ENCODE measurements at places on chromosomes 2 and 18. TPM values are rescaled to one million over a fixed set of nuclear protein-coding genes. Genes with fewer than 3 reads are reported as not detected.

DNA sequence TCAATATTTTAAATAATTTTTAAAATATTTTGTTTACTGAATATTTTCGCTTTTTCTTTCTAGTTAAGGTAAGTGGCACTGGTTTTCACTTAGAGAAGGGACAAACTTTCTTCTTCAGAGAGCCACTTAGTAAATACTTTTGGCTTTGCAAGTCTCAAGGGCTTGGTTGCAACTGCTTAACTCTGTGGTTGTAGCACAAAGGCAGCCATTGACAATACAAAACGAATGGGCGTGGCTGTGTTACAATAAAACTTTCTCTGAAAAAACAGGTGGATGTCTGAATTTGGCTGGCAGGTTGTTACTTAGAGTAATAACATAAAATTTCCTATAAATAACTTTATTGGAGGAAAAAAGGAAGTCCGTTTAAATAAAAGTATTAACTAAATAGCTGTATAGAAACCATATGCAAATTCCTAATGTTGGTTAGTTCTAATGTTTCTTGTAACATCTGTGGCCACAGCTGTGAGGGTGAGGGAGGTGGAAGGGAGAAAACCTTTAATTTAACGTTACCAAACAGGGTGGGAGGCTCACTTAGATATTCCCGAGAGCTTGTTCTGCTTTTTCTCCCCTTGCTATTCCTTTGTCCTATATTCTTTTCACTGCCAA lies 62.4 kb upstream of the TNP1 start:
- no peaks in the 10 kb centered on the region for H3K27me3 ChIP-seq
- H3K36me3 ChIP-seq = no peaks in the 10 kb centered on the region
- H3K27ac ChIP-seq = no peak overlapping the region

DNA sequence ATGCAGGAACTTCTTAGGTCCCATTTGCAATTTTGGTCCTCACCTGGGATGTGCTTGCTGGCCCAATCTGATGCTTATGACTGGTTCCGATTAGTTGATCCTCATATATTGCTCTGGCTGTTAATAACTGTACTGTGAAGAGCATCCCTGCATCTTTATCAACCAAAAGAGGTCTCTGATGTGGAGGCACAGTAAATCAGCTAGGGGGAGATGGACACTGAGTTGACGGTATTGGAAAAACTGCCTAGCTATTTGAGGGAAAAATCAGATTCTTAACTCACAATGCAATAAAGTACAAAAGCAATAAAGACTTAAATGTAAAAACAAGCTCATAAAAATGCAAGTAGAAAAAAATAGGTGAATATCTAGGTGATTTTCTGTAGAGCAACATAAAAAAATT lies 188.0 kb upstream of the TCF4 start:
- no peak overlapping the region for H3K27ac ChIP-seq
- no peaks in the 10 kb centered on the region for H3K36me3 ChIP-seq
- no peak for DNase-seq
- no peaks in the 10 kb centered on the region for H3K27me3 ChIP-seq

GRCh38 chr2:209940936-209941335 lies 61.5 kb upstream of the RPE start:
- no peaks in the 10 kb centered on the region for H3K36me3 ChIP-seq
- H3K4me3 ChIP-seq = no peak overlapping the region
- H3K27me3 ChIP-seq = no peaks in the 10 kb centered on the region
- no peaks in the 10 kb centered on the region for H3K4me1 ChIP-seq

- no peak for DNase-seq
- H3K27ac ChIP-seq = no peak overlapping the region
- no peak overlapping the region for H3K4me3 ChIP-seq
- no peaks in the 10 kb centered on the region for H3K4me1 ChIP-seq
- H3K27me3 ChIP-seq = no peaks in the 10 kb centered on the region
Measured at GRCh38 chr2:102975996-102976975, 214.5 kb downstream of the TMEM182 start.

Gene TFCP2L1
- 0.36 TPM for total RNA-seq
